ENCODE measurements at places on chromosomes 3 and 15.

- H3K27me3 ChIP-seq: peaks cover 8% of the 10 kb centered on the region
- DNase-seq: peak; percentile 87
- H3K4me3 ChIP-seq: no peak overlapping the region
- no peaks in the 10 kb centered on the region for H3K36me3 ChIP-seq
- peaks cover 14% of the 10 kb centered on the region for H3K4me1 ChIP-seq
Observed at GRCh38 chr3:14793126-14793857, 25.5 kb upstream of the FGD5 start.

GRCh38 chr3:127678315-127678599, 5.5 kb downstream of the ABTB1 start:
- no peaks in the 10 kb centered on the region for H3K27me3 ChIP-seq
- no peak overlapping the region for H3K4me3 ChIP-seq
- no peak for DNase-seq
- peaks cover 12% of the 10 kb centered on the region for H3K4me1 ChIP-seq

GRCh38 chr3:56164436-56164835, 303.8 kb downstream of the ERC2 start:
- H3K4me3 ChIP-seq: no peak overlapping the region
- no peaks in the 10 kb centered on the region for H3K4me1 ChIP-seq
- no peak overlapping the region for H3K27ac ChIP-seq
- no peak for DNase-seq
- H3K27me3 ChIP-seq: no peaks in the 10 kb centered on the region
- H3K36me3 ChIP-seq: no peaks in the 10 kb centered on the region

- H3K27me3 ChIP-seq: no peaks in the 10 kb centered on the region
- H3K4me1 ChIP-seq: no peaks in the 10 kb centered on the region
- H3K27ac ChIP-seq: no peak overlapping the region
- DNase-seq: no peak
- no peaks in the 10 kb centered on the region for H3K36me3 ChIP-seq
Observed at GRCh38 chr15:56042031-56042430, 48.6 kb upstream of the NEDD4 start.

DNA sequence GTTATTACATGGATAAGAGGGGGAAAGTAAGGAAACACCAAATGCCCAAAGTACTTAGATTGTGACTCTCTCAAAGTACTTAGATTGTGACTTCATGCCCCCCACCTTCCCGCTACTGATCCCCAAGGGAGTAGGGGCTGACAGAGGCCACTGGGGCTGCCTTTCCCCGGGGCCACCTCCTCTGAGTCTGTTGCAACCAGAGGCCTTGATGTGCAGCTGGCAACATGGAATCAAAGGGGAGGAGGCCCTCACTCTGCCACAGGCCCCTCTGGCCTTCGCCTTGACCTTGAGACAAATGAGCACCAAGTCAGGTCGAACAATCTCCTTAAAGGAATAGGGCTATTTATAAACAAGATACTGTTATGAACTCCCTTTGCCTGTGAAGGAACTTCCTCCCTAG, 62.5 kb downstream of the LRTM1 start:
- H3K4me1 ChIP-seq: peaks cover 17% of the 10 kb centered on the region
- no peaks in the 10 kb centered on the region for H3K36me3 ChIP-seq
- no peak overlapping the region for H3K27ac ChIP-seq
- DNase-seq: no peak
- no peaks in the 10 kb centered on the region for H3K27me3 ChIP-seq
- H3K4me3 ChIP-seq: no peak overlapping the region

GRCh38 chr3:69129531-69129930, 7.1 kb upstream of the LMOD3 start:
- H3K36me3 ChIP-seq: no peaks in the 10 kb centered on the region
- no peaks in the 10 kb centered on the region for H3K27me3 ChIP-seq
- H3K4me3 ChIP-seq: no peak overlapping the region
- H3K4me1 ChIP-seq: no peaks in the 10 kb centered on the region
- no peak overlapping the region for H3K27ac ChIP-seq
- DNase-seq: no peak

GRCh38 chr3:151415289-151415688, 30.7 kb upstream of the P2RY12 start:
- H3K27ac ChIP-seq: no peak overlapping the region
- H3K4me3 ChIP-seq: no peak overlapping the region
- H3K36me3 ChIP-seq: no peaks in the 10 kb centered on the region

DNA sequence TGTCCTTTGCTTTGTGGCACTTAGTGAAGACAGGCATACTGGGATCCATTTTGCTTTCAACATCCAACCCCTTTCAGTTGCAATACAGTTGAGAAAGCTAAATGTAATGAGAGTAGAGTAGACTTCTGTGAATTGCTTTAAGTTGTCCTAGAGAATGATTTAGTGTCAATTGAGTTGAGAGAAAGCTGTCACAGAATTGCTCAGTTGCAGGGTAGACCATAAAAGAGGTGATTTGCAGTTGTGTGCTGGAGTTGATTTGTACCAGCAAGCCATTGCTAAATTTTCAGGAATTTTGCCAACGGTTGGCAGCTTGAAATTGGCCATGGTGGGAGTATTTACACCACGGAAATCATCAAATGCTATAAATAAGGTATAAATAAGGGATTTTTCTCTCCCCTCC, 2.2 kb downstream of the ABHD5 start:
- no peak for DNase-seq
- no peak overlapping the region for H3K27ac ChIP-seq
- no peaks in the 10 kb centered on the region for H3K36me3 ChIP-seq
- H3K27me3 ChIP-seq: peaks cover 6% of the 10 kb centered on the region
- peaks cover 7% of the 10 kb centered on the region for H3K4me1 ChIP-seq
- H3K4me3 ChIP-seq: no peak overlapping the region

DNA sequence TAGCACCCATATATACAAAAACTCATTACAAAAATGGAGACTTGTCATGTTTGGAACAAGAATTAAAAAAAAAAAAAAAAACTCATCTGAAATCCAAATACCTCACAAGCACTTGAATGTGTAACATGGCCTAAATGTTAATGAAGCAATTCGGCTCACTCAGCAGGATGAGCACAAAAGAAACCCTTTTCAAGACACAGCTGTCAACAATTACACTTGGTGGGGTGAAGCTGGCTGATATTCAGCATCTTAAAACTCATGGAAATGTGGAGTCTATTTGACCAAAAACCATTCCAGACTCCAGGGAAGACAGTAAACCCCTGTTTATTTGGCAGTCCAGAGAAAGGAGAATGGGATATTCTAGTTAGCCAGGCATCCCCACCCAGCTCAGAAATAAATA, 205.4 kb upstream of the TSC22D2 start:
- peaks cover 2% of the 10 kb centered on the region for H3K27me3 ChIP-seq
- H3K36me3 ChIP-seq: no peaks in the 10 kb centered on the region
- H3K27ac ChIP-seq: no peak overlapping the region
- peak; percentile 64 for DNase-seq

DNA sequence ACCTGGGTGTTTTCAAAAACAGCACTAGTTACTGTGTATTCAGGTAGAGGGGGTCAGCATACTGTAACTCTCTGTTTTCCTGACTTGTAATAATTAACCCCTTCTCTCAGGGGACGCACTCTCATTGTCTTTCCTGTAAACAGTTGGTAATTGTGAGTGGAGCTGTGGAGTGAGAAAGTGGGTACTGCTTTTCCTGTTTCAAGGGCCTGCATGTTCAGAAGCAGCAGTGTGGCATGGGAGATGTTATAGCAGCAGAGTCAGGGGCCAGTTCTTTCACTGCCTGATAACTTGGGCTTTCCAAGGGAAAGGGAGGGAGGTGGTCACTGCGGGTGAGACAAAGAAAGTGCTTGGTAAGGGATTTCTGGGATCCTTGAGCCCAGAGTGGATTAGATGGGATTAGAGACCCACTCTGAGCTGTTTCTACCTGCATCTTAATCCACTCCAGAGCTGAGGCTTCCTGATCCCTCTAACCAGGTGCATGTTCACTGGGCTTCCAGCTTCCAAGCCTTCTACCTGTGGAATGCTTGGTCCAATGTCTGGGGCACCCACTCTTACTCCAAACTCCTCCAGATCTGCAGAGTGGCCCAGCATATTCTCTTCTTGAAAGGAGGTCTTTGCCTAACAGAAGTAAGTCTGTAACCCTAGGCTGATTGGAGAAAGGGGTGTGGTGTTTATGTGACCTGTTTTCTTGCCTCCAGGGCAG, 105.2 kb downstream of the RPLP1 start:
- peaks cover 10% of the 10 kb centered on the region for H3K27me3 ChIP-seq
- no peak overlapping the region for H3K27ac ChIP-seq
- H3K4me3 ChIP-seq: no peak overlapping the region
- H3K36me3 ChIP-seq: no peaks in the 10 kb centered on the region
- no peak for DNase-seq
- H3K4me1 ChIP-seq: peaks cover 8% of the 10 kb centered on the region

GRCh38 chr3:145739926-145740325, 421.1 kb downstream of the PLOD2 start:
- H3K27ac ChIP-seq: no peak overlapping the region
- no peak for DNase-seq
- H3K4me3 ChIP-seq: no peak overlapping the region
- H3K4me1 ChIP-seq: no peaks in the 10 kb centered on the region
- no peaks in the 10 kb centered on the region for H3K36me3 ChIP-seq

- H3K27ac ChIP-seq: no peak overlapping the region
- DNase-seq: no peak
- H3K36me3 ChIP-seq: no peaks in the 10 kb centered on the region
- no peaks in the 10 kb centered on the region for H3K4me1 ChIP-seq
- no peaks in the 10 kb centered on the region for H3K27me3 ChIP-seq
Observed at GRCh38 chr3:43512754-43513404, 108.9 kb downstream of the ANO10 start.

- no peaks in the 10 kb centered on the region for H3K4me1 ChIP-seq
- H3K36me3 ChIP-seq: no peaks in the 10 kb centered on the region
- H3K27ac ChIP-seq: no peak overlapping the region
Observed at GRCh38 chr3:155064920-155065319, 15.2 kb upstream of the MME start.

DNA sequence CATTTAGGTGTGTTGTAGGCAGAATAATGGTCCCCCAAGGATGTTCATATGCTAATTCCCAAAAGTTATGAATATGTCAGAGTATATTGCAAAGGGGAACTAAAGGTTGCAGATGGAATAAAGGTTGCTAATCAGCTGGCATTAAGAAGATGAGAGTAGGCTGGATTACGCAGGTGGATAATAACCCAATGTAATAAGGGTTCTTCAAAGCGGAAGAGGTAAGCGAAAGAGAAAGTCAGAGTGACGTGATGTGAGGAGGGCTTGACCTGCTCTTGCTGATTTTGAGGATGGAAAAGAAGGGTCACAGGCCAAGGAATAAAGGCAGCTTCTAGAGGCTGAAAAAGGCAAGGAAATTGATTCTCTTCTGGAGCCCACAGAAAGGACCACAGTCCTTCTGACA, 104.0 kb downstream of the STRIT1 start:
- H3K4me1 ChIP-seq: no peaks in the 10 kb centered on the region
- no peak overlapping the region for H3K4me3 ChIP-seq
- H3K27me3 ChIP-seq: no peaks in the 10 kb centered on the region

- H3K27ac ChIP-seq: no peak overlapping the region
- no peaks in the 10 kb centered on the region for H3K4me1 ChIP-seq
- DNase-seq: no peak
- H3K27me3 ChIP-seq: no peaks in the 10 kb centered on the region
Observed at GRCh38 chr3:157807280-157807679, 298.9 kb downstream of the SHOX2 start.

GRCh38 chr3:51684971-51685751, 14.1 kb downstream of the TEX264 start:
- no peak overlapping the region for H3K4me3 ChIP-seq
- no peak for DNase-seq
- no peaks in the 10 kb centered on the region for H3K27me3 ChIP-seq
- peaks cover 58% of the 10 kb centered on the region for H3K4me1 ChIP-seq

- H3K4me3 ChIP-seq: no peak overlapping the region
- no peaks in the 10 kb centered on the region for H3K27me3 ChIP-seq
- DNase-seq: no peak
- peaks cover 9% of the 10 kb centered on the region for H3K4me1 ChIP-seq
- H3K27ac ChIP-seq: no peak overlapping the region
- H3K36me3 ChIP-seq: no peaks in the 10 kb centered on the region
Observed at GRCh38 chr3:187992609-187993008, 161.3 kb upstream of the LPP start.

DNA sequence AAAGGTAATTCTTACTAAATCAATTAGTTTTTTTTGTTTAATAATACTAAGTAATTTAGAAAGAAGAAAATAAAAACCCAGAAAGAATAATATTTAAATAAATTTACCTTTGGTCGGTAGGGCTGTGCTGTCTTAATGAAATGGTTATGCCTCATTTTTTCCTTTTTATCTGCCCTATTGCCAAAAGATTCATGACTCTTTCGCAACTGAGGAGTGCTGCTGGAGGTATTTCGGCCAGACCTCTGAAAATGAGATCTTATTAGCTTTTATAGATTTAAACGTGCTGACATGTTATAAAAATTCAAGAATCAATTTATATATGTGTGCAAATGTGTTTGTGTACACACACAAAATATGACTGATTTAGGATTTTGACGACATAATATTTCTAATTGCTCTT, 67.1 kb upstream of the USP50 start:
- DNase-seq: no peak
- no peaks in the 10 kb centered on the region for H3K4me1 ChIP-seq
- H3K27ac ChIP-seq: no peak overlapping the region
- peaks cover 14% of the 10 kb centered on the region for H3K36me3 ChIP-seq

DNA sequence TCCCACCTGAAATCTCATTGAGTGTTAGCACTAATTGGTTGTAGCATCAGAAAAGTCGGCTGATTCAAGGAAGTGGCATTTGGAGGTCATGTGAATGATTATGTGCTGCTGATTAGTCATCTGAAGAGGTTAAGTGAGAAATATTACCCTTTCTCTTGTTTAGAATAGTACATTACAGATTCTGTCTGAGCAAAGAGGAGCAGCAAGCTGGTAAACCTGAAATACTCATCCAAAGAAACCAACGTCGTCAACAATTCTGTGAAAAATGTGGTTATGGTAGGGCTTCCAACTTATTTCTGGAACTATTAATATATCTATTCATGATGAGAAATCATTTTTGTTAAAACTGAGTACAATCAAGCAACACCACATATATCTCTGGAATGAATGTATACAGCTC, 1024.9 kb downstream of the TUSC7 start:
- H3K4me3 ChIP-seq: no peak overlapping the region
- no peak for DNase-seq
- H3K27ac ChIP-seq: no peak overlapping the region
- H3K27me3 ChIP-seq: no peaks in the 10 kb centered on the region

- H3K36me3 ChIP-seq: no peaks in the 10 kb centered on the region
- no peaks in the 10 kb centered on the region for H3K4me1 ChIP-seq
- H3K4me3 ChIP-seq: no peak overlapping the region
- peak; percentile 74 for DNase-seq
- no peak overlapping the region for H3K27ac ChIP-seq
Observed at GRCh38 chr3:187165144-187165543, 25.8 kb upstream of the RPL39L start.
